ENCODE measurements at places on chromosomes 2 and 18.

- DNase-seq = no peak
Measured at GRCh38 chr2:191255756-191256312, 10.6 kb downstream of the MYO1B start.

DNA sequence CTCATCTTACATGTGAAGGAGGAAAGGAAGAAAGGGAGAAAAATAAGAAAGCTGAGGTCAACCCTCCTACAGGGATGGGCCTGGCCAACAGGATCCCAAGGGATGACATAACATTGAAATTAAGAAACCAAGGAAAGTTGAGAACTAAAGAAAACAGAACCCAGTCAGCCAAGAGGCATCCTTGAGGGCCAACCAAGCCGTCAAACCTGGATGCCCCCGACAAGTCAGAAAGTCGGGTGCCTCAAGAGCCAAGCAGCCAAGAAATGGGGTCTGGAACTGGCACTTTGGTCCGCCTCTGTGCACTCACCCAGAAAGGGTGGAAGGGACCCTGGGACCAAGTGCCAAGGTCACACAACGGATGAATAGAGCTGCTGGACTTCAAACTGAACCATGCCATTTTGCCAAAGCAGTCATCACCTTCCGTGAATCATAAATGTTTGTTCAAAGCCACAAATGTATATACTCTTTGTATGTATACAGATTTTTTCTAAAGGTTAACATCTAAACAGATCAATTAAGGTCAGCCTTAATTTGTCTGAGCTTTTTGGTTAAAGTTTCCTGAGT, 27.0 kb upstream of the PTPN4 start:
- DNase-seq = no peak

DNA sequence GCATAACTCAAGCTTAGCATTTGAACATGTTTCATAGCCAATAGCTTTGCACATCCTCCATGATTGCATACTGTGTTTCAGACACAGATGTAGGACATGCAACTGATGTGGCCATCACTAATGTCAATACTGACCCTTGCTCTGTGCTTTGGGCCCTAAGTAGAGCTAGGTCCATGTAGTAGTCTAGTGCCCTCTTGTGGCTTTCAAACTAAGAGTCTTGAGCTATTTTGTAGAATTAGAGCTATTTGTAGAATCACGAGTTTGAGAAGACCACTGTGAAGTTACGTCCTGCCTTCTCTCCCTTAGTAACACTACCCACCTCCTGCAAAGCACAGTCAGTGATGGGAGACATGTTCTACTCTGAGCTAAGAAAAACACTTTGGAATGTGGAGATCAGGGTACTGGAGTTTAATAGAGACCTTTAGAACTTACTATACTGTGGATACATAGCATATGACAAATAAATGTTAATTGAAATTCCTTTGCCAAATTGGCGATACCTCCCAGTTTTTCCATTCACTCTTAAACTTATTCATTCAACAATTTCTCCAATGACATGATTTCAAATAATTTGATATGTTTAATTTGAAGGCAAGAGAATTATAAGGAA, 306.5 kb upstream of the TNP1 start:
- no peak for DNase-seq

DNA sequence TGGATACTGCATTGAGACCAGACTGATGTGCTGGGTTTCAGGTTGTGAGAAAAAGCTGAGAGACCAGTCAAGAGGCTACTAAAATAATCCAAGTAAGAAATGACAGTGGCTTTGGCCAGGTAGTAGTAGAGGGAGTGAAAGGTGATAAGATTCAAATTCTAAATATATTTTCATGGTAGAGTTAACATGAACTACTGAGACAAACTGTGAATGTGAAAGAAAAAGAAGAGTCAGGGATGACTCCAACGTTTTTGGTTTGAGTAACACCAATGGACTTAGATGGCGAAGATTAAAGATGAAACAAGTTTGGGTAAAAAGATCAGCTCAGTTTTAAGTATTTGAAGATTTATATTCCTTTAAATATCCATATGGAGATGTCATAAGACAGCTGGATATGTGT, 209.4 kb downstream of the ZEB2 start:
- DNase-seq = no peak

GRCh38 chr18:805008-805754, 6.9 kb downstream of the YES1 start:
- DNase-seq = no peak

- no peak for DNase-seq
Measured at GRCh38 chr2:235689427-235689853, 195.6 kb downstream of the AGAP1 start.

All from cortex of kidney (tissue), 1 donor.